ENCODE measurements at places on chromosomes 16 and 17. TPM values are rescaled to one million over a fixed set of nuclear protein-coding genes. Genes with fewer than 3 reads are reported as not detected.

Gene USP6
- not detected for total RNA-seq

Gene GPR142
- not detected for total RNA-seq

DNA sequence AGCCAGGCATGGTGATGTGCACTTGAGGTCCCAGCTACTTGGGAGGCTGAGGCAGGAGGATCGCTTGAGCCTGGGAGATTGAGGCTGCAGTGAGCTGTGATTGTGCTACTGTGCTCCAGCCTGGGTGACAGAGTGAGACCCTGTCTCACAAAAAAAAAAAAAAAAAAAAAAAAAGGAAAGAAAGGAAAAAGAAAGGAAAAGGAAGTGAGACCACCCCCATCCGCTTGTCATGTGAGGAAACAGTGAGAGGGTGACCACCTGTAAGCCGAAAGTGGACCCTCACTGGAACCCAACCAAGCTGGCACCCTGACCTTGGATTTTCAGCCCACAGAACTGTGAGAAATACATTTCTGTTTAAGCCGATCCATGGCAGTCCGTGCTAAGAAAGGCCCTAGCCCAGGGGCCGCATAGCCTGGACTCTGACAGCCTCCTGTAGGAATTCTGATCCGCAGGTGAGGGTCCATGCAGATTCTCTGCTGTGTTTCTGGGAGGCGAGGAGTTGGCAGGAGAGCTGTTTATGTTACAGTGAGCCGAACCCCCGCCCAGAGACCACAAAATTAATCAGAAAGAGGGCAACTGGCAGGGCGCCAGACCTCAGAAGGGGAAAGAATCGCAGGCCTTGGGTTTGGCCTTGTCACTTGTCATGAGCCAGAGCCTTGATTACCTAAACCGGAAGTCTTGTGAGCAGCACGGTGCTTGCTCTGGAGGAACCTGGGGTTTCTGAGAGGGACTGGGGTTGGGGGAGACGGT lies 945 bp downstream of the SGSH start:
- DNase-seq: peak; percentile 87

DNA sequence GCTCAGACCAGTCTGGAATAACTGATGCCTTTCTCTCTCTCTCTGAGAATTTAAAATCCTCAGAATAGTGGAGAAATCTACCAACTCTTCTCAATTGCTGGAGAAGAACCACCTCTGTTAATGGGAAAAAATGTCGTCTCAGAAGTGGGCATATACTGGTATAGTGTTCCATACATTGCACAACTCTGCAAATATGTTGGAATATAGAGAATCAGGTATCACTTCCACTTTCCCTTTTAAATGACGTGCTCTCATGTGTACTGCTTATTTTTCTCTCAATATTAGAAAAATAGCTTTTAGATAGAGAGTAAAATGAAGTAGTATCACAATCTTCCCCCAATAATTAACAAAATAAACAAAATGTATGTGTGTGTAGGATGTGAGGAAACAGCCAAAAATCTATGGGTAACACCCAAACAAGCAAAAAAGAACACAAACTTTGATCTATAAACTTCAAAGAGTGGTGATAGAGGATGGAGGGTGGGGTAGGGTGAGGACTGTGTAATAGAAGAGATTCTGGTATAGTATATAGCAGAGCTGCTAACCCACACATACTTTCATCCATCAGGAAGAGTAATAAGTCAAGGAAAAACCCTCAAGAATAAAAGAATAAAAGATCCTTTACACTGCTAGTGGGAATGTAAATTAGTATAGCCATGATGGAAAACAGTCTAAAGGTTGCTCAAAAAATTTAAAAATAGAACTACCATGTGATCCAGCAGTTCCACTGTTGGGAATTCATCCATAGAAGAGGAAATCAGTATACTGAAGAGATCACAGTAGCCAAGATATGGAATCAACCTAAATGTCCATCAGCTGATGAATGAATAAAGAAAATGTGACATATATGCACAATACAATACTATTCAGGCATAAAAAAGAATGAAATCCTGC lies 46.9 kb downstream of the NFATC3 start:
- no peak for DNase-seq

GRCh38 chr17:40564883-40565768 lies at the start of gene CCR7:
Gene CCR7, minus strand, starts transcription at chr17:40565472. Its CDS starts 63 bp downstream, at chr17:40565409.
- no peak for DNase-seq

GRCh38 chr16:81716478-81717225 lies 62.4 kb upstream of the PLCG2 start:
- no peak for DNase-seq
